ENCODE measurements at places on chromosomes 3 and 15.

DNA sequence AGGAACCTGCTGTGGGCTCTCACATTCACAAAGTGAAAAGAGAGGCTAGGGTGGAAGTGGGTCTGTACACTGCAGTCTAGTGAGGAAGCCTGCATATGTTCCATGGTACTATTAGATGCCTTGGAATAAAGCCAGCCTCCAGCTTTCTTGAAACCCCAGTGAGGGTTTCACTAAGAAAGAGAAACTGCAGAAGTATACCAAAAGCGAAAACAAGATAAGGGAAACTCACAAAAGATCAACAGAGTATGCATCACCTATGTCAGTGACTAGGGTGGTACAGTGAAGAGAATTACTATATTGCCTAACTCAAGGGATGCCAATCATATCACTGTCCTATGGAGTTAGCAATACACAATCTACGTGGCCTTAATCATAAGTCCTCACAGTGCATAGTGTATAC, 212.5 kb upstream of the GADL1 start:
- DNase-seq: peak; percentile 34

- DNase-seq: no peak
Observed at GRCh38 chr3:196967412-196968232, 1.0 kb downstream of the PIGZ start.

- peak; percentile 96 for DNase-seq
Observed at GRCh38 chr15:32682569-32682968, 35.2 kb upstream of the GREM1 start.

- DNase-seq: peak; percentile 70
Observed at GRCh38 chr3:113912552-113913236, 35.1 kb upstream of the ZDHHC23 start.

DNA sequence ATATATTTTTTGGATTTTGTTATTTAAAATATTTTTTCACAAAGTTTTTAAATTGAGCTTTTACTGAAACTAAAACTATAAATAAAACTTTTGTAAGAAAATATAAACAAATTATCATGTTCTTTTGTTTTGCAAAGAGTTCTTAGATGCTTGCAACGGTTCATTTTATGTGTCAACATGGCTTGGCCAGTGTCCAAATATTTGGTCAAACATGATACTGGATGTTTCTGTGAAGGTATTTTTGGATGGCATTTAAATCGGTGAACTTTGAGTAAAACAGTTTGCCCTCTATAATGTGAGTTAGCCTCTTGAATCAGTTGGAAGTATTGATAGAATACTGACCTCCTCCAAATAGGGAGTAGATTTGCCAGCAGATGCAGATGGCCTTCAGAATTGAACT, 612.6 kb upstream of the NECTIN3 start:
- peak; percentile 14 for DNase-seq

DNA sequence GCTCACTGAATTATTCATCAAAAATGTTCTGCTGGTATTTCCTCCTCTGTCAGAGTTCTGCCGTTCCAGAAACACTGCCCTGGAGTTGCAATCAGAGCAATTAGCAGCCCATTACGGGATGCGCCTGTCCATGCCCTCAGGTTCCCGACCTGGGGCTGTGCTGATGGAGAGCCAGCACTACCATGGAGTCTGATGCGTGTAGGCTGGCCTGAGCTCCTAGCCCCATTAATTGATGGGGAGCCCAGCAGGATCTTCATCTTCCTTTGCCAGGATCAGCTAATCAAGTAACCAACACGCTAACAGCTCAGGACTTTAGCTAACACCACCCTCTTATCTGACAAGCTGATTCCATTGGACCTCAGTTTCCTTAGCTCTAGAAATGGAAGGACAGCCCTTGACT, 164.2 kb downstream of the ABHD5 start:
- DNase-seq: no peak

GRCh38 chr15:81194723-81195122, 2.0 kb upstream of the IL16 start:
- DNase-seq: no peak

DNA sequence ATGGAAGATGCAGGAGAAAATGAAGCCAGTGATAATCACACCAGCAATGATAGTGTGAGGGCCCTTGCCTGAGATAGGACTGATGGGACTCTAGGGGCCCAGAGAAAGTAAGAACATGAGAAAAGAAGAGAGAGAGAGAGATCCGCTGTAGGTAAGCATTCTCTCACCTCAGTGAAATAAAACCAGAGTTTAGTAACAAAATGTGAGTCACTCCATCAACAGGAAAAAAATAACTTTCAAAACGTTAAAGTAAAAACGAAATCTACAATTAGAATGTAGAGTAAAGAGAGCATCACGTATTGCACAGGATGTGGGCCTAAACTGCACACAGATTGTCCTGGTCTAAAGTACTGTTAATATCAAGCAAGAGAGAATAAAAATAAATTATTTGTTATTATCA, 6.8 kb upstream of the PRSS50 start:
- no peak for DNase-seq

GRCh38 chr3:194380326-194380725, 10.8 kb upstream of the LRRC15 start:
- DNase-seq: no peak

DNA sequence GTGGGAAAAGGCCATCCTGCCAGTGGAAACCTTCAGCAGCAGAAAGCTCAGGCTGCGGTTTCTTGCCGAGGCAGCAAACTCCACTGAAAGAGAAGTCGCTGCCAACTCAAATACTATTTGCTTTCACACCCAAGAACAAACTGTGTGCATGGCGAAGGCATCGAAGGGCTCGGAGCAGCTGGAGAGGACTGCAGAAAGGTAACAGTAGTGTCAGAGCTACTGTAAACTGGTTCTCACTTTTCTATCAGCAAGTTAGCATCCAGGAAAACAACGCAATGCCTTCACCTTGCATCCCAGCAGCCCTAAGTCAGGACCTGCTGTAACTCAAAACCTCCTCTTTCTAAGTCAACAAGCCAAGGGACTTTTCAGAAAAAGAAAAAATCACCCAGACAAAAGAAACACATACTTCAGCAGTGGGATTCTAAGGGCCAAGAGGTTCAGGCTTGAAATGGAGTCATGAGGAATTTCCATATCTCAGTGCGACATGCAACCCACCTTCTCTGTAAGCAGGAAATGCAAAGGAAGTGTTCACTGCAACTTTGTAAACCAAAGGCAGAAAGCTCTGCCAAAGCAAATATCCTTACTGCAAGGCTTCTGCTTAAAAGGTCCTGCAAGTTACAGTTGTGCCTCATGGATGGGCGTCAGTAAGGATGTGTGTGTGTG, 193.5 kb downstream of the FOXP1 start:
- peak; percentile 47 for DNase-seq

DNA sequence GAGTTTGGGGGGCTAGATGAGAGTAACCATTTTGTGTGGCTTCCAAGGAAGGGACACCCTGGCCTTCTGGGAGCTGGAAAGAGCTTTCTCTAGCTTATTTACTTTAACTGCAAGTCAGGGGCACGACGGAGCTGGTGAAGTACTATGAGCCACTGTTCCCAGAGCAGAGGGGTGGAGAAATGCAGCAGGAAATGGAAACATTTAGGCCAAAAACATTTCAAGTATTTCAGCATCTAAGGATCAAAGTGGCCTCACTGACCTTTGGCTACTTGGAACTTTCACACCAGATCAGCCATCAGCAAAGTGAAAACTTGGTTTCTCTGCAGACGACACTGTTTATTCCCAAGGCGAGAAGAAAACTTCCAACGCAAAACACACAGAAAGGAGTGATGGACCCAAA, 7.9 kb downstream of the DGKG start:
- no peak for DNase-seq

DNA sequence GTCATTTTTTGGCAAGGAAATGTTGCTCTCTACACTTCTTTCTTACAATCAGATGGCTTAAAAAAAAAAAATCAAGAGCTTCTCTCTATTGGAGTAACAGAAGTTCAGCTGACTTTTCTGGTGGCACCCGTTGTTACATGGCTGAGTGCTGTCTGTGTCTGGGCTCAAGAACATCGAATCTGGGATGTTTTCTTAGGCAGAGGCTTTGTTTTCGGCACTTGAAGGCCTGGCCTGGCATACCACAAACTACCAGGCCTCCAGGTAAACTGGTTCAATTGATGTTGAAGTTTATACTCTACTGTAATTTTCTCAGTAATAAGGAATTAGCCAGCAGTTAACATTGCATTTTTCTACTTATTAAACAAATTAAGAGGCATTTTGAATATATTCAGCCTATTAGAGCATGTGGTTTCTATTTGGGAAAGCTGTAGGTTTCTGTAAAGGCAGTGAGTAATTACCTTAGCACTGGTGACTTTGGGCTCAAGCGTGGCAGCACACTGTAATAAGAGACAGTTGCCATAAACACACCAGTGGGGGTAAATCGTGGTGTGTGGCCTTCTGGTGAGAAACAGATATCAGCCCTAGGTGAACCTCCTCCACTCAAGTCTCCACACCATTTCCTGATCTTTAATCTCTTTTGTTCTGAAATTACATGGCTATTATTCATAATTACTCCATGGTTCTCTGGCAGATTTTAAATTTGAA, 544.7 kb downstream of the MECOM start:
- DNase-seq: peak; percentile 32

- DNase-seq: peak; percentile 25
Observed at GRCh38 chr3:195921334-195921791, 13.0 kb upstream of the TNK2 start.

Data from fibroblast of mammary gland (primary cell).